Kasumi-1 (cell line): ENCODE measurements at places on chromosomes 13 and 19.

DNA sequence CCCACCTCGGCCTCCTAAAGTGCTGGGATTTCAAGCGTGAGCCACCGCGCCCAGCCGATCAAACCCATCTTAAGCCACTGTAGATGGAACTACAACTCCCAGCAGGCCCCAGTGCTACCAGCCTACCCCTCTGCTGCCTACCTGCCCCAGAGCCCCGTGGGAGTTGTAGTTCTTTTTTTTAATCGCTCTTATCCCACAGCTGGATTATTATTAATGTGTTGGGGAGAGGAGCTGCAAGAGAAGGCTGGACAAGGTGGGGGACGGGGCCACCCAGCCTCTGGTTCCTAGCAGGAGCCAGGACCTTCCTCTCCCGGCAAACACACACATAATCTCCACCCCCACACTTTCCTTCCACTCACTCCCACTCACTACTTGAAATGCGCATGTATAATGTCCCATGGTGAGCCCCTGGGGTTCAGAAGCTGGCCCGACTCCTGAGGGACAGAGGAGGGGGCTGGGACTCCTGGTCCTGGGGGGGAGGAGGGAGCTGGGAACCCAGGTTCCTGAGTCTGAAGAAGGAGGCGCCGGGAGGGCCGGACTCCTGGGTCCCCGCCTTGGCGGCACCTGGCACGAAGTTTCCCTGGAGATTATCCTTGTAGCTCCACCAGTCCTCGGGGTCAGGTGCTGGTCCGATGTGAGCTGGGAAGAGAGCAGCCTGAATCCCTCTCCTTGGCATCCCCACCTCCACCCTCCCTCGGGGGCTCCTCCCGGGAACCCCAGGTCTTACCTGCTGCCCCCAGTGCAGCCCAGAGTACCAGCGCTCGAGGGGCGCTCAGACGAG, 958 bp downstream of the CA11 start:
- DNase-seq, result peak; percentile 88

DNA sequence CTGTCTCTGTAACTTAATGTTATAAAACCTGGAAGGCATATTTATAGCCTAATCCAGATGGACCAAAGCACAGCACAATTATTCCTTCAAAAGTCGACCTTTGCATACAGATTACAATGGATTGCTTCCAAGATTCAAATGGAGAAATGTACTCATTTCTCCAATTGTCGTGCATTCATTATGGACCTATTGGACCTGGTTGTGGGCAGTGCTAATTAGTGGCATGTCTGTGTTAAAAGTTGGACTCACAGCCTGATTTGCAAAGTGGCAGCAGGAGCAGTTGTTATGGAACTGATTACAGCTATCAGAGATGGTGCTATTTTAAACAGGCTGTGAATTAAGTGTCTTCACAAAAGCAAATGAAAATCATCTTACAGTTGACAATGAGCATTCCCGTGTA, 1529.3 kb upstream of the SLC10A2 start:
- no peak for DNase-seq

DNA sequence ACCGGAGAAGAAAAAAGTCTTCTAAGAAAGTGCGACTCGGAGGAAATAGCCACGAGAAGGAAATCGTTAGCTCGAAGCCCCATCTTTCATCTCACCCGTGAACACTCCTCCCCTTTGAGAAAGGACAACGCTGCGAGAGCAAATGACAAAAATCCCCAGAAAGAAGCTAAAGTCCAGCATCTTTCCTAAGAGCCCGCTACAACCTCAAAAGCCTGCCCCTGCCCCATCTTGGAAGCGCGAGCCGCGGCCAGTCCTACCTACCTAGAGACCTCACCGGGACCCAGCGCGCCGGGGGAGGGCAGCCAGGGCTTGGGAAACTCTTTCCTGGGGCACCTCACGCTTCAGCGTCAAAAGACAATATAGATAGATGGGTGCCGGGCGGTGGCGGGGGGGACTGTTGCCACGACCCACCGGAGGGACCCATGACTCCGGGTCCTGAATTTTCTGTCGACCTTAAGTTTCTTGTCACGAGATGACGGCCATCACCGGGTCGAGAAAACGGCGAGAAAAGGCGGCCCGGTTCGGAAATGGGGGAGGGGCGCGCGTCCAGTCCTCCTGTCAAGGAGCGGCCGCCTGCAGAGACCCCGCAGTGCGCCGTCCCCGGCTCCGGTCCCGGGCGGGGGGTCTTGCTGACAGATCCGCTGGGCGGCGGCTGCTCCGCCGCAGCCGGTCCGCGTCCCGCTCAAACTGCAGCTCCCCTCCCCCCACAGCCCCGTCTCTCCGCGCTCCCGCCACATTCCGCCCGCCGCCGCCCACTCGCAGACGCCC, 65.9 kb downstream of the KCNRG start:
- peak; percentile 69 for DNase-seq

- DNase-seq, result no peak
Observed at GRCh38 chr13:52366291-52366690, 39.7 kb downstream of the THSD1 start.

GRCh38 chr13:101230271-101230890, 185.9 kb downstream of the NALCN start:
- DNase-seq, result no peak

GRCh38 chr13:102845630-102846260, at the start of gene ERCC5:
Gene ERCC5, plus strand, starts transcription at chr13:102846032. Its CDS starts 235 bp downstream, at chr13:102846267.
- peak; percentile 88 for DNase-seq

- peak; percentile 43 for DNase-seq
Observed at GRCh38 chr19:48271531-48272151, 1.8 kb downstream of the ZNF114 start.

DNA sequence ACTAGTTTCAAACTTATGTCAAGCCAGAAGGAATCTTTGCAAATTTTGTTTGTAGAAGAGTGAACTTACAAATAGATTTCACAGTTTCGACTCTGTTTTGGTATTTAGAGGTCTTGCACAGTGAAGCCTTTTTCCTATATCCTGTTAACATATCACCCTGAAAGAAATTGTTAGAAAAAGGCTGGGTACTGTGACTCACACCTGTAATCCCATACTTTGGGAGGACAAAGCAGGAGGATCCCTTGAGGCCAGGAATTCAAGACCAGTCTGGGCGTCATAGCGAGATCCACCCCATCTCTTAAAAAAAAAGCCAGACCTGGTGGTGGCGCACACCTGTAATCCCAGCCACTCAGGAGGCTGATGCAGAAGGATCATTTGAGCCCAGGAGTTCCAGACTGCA, 224.0 kb downstream of the GGACT start:
- DNase-seq, result no peak

DNA sequence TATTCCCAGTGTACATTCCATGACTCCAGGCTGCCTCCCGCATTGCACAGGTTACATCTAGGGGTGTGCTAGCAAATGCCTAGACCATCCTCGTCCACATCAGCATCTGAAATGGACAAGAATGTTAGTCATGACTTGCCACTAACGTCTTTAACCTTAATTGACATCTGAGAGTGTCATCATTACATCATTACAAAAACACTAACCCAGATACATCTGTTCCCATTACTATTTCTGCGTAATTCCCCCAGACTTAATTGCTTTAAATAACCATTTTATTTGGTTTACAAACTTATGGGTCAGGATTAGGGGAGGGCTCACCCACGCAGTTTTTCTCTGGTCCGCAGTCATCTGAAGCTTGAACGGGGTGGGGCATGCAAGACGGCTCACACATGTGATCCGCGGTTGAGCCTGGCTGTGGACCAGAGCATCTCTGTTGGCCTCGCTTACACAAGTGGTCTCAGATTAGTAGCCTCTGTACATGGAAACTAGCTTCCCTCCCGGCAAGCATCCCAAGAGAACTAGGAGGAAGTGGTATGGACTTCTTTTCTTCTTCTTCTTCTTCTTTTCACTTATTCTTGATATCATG, 15.9 kb downstream of the KL start:
- DNase-seq, result no peak

DNA sequence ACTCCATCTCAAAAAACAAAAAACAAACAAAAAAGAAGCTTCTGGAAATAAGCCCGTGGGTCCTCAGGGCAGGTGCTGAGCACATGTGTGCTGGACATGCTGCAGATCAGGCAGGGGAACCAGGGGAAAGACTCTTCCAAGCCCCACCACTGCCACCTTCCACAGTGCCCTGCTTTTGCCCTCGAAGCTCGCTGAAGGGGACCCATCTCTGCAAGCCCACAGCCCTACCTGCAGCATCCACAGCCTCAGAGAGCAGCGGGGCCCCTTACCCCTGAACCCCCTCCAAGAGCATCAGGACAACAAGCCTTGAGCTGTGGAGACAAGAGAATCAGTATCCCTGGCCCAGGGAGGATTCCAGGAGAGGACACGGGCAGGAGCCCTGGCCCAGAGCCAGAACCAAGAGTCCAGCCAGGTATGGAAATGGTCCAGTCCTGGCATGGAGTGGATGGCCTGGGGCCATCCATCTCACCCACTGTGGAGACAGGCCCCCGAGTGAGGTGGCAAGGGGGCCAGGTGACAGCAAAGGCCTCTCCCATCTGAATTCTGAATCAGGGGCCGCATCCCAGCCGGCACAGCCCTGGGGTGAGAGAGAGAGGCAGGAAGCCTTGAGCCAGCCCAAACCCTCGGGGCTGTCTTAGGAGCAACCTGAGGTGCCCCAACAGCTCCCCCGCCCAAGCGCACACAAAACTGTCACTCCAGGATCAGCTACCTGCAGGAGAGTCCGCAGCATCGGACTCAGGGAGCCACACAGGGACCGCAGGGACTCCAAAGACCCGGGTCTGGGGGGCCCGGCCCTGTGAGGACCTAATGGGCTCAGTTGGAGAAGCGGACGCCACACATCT, 51.8 kb upstream of the TPM4 start:
- no peak for DNase-seq

GRCh38 chr19:33393286-33394005, 19.9 kb downstream of the CEBPG start:
- no peak for DNase-seq

- no peak for DNase-seq
Observed at GRCh38 chr13:98069985-98070384, 72.9 kb upstream of the FARP1 start.

- DNase-seq, result no peak
Observed at GRCh38 chr19:48673436-48674100, 751 bp upstream of the NTN5 start.

GRCh38 chr13:44110091-44110621, 230.5 kb downstream of the LACC1 start:
- DNase-seq, result no peak

GRCh38 chr13:58598241-58598640, 966.7 kb downstream of the PCDH17 start:
- no peak for DNase-seq

- DNase-seq, result no peak
Observed at GRCh38 chr19:35317464-35318043, 11.4 kb upstream of the CD22 start.

GRCh38 chr19:35805526-35806102, 7.0 kb downstream of the PRODH2 start:
- DNase-seq, result no peak
